ENCODE measurements at places on chromosomes 2 and 18. TPM values are rescaled to one million over a fixed set of nuclear protein-coding genes. Genes with fewer than 3 reads are reported as not detected.
A peak's percentile ranks its signal among the peaks of the same experiment; 100 is the strongest.

- no peak for DNase-seq
These were observed 66.3 kb upstream of the NABP1 start for GRCh38 chr2:191611614-191612013.

KCTD18 gene
- total RNA-seq: 22.5 TPM

ACADL gene
- not detected for total RNA-seq

- no peak for DNase-seq
These were observed 6.8 kb downstream of the ESPNL start for GRCh38 chr2:238106698-238107524.

GRCh38 chr2:213627054-213627710 is 342.9 kb downstream of the SPAG16 start:
- DNase-seq: no peak

DNA sequence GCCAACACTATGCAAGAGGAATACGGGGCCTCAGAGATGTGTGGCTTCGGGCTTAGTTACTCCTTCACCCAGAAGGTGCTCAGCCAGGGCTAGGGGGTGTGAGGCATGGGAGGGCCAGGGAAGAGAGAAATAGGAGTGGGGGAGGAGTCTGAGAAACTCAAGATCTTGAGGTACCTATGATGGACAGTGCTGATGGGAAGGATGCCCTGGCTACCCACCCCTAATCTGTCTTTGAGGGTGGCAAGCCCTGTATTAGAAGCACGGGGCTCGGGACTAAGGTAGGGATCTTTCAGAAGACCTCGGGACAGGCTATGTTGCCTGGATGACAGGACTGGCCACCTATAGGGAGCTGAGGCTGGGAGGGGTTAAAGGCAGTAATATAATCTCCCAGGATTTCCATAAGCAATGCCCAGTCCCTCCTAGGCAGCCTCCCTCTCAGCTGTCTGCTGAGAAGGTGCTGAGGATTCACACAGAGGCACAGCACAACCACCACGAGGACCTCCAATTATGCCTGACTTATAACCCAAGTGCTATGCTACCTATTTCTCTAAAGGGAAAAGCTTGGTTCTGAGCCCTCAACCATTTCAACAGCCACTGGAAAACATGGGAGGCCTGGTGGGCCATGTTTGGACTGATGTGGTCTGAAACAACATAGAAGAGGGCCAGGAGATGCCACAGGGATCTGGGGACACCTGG is 23.3 kb downstream of the MTHFD2 start:
- DNase-seq: no peak

GRCh38 chr2:63692002-63692606 is 103.3 kb downstream of the MDH1 start:
- peak; percentile 45 for DNase-seq

- DNase-seq: no peak
These were observed 754 bp downstream of the ATG16L1 start for GRCh38 chr2:233252227-233252626.

DNA sequence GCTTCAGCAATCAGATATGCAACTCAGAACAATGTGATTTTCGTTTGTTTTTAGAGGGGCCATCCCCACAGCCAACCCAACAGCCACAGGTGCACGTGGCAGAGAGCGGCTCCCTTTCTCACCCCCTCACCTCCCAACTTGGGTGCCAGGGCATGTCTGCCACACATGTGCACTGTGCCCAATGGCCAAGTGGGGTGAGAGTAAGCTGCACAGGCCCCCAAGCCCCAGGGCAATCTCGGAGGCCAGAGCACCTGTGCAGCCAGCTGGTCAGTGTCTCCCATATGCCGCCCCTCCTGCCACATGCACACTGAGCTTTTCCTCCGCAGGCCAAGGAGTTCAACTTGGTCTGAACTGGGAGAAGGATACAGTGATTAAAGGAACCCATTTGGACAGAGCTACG is 1130.2 kb downstream of the DSC3 start:
- no peak for DNase-seq

CD302 gene
- 9.0 TPM for total RNA-seq

TEKT4 gene
- total RNA-seq: not detected

CDH2 gene
- total RNA-seq: 30.3 TPM

GRCh38 chr18:68263481-68263880 is 451.4 kb downstream of the TMX3 start:
- DNase-seq: peak; percentile 48

DNA sequence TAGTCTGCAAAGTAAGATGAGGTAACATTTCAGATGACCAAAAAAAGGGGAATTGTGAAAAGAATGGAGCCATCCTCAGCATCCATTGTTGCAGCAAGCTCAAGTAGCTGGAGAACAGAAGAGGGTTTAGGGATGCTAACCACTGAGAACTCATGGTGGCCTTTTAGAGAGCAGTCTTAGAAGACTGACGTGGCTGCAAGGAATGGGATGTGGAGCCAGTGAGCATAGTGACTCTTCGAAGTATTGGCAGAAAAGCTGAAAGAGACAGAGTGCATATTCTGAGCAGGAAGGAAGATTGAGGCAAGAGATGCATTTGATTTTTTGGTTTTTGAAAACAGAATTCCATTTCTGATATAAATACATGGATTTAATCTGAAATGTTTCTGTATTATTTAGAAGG is 151.2 kb downstream of the UBE2E3 start:
- no peak for DNase-seq

TUBA4B gene
- total RNA-seq: not detected

DNA sequence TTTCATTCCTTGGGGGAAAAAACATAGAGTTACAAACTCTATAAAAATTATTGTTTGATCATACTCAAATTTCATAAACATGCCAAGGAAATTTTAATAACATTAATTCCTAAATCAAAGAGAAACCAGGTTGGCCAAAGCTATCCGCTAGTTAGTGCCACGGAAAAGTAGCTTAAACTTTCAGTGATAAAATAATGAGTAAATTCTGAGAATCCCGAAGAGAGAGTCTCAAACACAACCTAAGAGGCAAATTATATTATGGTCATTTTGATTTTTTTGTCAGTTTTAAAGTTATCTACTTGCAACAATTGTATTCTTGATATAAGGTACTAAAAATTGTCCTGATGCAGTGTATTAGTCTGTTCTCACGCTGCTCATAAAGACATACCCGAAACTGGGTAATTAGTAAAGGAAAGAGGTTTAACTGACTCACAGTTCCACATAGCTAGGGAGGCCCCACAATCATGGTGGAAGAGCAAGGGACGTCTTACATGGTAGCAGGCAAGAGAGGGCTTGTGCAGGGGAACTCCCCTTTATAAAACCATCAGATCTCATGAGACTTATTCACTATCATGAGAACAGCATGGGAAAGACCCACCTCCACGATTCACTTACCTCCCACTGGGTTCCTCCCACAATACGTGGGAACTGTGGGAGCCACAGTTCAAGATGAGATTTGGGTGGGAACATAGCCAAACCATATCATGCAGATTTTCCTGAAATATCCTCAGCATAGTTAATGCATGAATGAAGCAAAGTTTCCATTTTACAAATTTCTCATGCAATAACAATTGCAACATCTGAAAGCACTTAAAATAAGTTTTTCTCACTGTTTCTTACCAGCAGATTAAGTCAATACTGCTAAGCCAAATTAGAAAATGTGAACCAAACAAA is 205.9 kb upstream of the STK17B start:
- no peak for DNase-seq

ALPI gene
- total RNA-seq: not detected

DNA sequence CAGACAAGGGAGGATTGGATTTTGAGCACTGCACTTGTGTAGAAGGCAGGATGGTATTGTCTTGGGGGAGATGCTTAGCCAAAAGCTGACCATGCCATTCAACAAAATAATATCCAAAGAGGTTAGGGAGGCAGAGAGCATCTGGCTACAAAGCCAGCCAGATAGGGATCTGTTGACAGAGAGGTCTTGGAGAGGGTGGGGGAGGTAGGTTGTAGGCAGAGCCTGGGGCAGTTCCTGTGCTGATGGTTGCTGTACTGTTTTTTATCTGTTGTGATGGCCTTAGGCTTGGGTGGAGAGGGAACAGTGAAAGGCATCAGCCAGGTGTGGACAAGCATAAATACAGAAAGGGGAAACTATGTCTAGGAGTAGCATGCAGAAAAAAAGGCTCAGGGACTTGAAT is 100.9 kb downstream of the AQP4 start:
- DNase-seq: no peak

EXOC6B gene
- 10.1 TPM for total RNA-seq

GRCh38 chr2:112056626-112056987 is 1.5 kb downstream of the TMEM87B start:
- DNase-seq: peak; percentile 30

DNA sequence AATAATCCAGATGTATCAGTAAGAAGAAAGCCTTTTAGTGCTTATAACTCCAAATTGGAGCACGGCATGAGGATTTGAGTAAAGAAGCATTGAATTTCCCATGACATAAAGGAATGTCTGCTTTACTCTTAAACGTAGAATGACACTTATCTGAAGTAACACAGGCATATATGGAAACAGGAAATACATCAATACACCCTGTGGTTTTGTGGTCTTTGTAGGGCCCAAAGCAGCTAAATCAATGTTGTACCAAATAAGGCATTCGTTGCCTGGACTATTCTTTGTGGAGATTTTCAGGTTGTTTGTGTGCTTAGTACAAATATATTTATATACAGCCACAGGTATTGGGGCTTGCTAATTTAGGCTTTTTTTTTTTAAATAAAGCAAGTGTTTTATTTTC is 660.5 kb downstream of the LRRTM4 start:
- no peak for DNase-seq

NDC80 gene
- 64.1 TPM for total RNA-seq

TAF1B gene
- 23.0 TPM for total RNA-seq

TOGARAM2 gene
- total RNA-seq: 0.75 TPM

GRCh38 chr2:132463719-132464118 is 47.1 kb downstream of the GPR39 start:
- no peak for DNase-seq

DNA sequence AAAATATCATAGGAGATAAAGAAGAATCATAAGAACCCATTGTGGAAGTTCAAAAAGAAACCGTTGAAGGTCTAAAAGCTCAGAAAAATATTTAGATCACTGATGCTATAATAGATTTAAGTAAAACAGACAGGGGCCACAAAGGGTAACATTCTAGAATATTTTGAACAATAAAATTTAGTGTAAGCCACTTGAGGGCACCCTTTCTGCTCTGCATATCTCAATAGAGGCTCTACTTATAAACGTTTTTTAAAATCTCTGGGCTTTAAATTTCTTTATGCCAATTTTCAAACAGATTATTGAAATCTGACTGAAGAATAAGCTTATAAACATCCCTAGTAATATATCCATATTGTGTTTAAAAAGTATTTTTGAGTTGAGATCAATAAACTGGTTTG is 57.6 kb upstream of the IL1RL1 start:
- DNase-seq: no peak

- peak; percentile 100 for DNase-seq
These were observed 139.8 kb downstream of the ZFP36L2 start for GRCh38 chr2:43086451-43087221.

PROC gene
- not detected for total RNA-seq

DNA sequence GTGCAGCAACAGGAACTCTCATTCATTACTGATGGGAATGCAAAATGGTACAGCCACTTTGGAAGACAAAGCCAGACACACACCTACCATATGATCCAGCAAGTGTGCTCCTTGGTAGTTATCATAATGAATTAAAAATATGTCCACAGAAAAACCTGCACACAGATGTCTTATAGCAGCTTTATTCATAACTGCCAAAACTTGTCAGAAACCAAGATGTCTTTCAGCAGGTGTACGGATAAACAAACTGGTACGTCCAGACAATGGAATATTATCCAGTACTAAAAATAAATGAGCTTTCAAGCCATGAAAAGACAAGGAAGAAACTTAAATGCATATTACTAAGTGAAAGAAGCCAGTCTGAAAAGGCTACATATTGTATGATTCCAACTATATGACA is 50.4 kb downstream of the CHMP3 start:
- peak; percentile 26 for DNase-seq

CPLX4 gene
- total RNA-seq: not detected

GRCh38 chr2:118268268-118268667 is 180.0 kb downstream of the INSIG2 start:
- DNase-seq: no peak

GRCh38 chr2:241734208-241734466 is 293 bp upstream of the D2HGDH start:
- DNase-seq: no peak

GRCh38 chr2:230537531-230537976 is 121.6 kb downstream of the SP100 start:
- DNase-seq: no peak

GRCh38 chr2:192267484-192267883 is 72.8 kb upstream of the TMEFF2 start:
- peak; percentile 82 for DNase-seq

ACTR1B gene
- total RNA-seq: 74.0 TPM

DNA sequence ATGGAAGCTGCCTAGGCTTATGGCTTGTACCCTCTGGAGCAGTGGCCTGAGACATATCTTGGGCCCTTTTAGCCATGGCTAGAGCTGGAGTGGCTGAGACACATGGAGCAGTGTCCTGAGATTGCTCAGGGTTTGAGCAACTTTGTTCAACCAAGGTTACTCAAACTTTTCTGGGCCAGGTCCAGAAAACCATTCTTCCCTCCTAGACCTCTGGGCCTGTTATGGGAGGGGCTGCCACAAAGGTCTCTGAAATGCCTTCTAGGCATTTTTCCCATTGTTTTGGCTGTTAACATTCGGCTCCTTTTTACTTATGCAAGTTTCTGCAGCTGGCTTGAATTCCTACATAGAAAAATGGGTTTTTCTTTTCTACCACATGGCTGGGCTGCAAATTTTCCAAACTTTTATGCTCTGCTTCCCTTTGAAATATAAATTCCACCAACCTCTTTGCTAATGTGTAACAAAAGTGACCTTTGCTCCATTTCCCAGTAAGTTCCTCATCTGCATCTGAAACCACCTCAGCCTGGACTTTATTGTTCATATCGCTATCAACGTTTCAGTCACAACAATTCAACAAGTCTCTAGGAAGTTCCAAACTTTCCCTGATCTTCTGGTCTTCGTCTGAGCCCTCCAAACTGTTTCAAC is 84.9 kb upstream of the MAP4K3 start:
- peak; percentile 39 for DNase-seq

DNA sequence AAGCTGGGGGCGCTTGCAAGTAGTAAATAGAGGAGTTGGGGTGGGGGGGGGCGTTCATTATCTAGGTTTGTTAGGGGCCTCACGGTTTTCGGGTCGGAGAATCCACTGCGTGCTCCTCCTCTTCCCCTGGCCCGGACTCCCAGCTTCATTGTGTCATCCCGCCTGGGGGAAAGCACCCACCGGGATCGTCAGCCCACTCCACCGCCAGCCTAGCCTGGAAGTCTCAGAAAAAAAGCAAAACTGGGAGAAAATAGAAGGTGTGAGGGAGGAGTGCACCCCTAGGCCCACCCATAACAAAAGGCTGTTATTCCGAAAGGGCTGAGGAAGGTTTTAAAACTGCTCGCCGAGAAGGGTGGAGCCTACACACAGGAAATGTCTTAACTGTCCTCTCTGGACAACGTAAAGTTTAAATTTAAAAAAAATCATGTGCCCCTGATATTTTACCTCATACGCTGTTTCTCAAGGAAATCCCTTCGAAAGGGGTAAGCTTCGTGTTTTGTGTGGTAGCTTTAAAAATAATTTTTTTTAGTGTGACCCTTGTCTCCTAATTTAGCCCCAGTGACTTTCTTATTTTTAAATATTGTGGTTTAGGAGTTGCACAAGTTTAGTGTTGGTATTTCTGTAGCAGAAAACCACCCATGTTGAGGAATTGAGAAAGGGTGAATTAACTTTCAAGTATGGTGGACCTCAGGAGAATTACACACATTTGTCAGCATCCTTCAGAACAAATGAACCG is 104.2 kb downstream of the SPTBN1 start:
- DNase-seq: peak; percentile 83

LONRF2 gene
- total RNA-seq: not detected

NFU1 gene
- 48.0 TPM for total RNA-seq

- DNase-seq: peak; percentile 44
These were observed 96.9 kb upstream of the ZNF397 start for GRCh38 chr18:35143622-35144596.

Measured in LHCN-M2 (cell line).